ENCODE measurements at places on chromosomes 13 and 19.

- no peak for ATAC-seq
Measured at GRCh38 chr13:90103099-90103784, 1244.2 kb upstream of the MIR17HG start.

GRCh38 chr19:32124585-32124984 is 220.8 kb upstream of the ZNF507 start:
- ATAC-seq = no peak

GRCh38 chr19:11279505-11280236 is 16.3 kb upstream of the TSPAN16 start:
- peak; percentile 49 for ATAC-seq

DNA sequence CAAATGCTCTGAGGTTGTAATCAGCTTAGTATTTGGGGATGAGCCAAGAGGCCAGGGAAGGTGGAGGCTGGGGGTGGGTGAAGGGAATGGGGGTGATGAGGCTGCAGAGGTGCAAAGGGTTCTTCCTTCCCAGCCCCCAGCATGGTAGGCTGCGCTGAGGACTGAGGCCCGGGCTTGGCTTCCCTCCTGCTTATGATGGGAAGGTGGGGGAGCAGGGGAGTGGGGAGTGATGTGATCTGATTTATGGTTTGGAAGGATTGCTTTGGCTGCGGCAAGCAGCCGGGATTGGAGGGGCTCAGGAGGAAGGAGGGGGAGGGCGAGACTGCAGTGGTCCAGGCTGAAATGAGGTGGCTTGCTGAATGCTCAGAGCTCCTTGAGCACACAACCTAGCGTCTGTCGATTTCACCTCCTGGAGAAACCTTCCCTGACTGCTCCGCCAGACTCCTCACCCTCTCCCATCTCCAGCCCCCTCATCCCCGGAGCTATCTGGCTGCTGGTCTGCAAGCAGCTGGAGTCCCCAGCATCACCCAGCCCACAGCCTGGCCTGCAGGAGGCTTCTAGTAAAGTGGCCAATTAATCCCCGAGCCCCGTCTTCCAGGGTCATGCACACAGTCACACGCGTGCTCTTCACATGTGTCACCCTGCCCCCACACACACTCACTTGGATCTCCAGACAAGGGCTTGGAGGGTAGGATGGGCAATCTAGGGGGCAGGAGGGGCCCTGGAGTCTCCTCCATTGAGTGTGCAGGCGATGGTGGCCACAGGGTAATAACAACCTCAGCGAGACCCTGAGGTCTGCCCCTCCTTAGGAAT is 757 bp upstream of the CLEC11A start:
- no peak for ATAC-seq

DNA sequence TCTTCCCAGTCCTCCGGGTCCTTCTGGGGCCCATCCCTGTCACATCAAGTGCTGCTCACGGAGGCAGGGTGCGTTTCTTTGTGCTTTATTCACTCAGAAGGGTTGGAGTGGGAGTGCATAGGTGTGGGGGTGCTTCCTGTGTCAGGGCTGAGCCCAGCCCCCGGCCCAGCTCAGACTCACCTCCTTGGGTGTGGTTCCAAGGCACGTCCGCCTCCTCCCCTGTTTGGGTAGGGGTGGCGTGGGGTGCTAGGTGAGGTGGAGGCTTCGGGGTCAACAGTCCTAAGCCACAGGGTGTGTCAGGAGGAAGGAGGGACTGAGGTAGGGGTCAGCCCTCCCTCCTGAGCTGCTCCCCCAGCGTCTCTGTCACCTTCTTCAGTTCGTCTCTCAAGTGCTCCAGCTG is 3.1 kb downstream of the CCER2 start:
- no peak for ATAC-seq

DNA sequence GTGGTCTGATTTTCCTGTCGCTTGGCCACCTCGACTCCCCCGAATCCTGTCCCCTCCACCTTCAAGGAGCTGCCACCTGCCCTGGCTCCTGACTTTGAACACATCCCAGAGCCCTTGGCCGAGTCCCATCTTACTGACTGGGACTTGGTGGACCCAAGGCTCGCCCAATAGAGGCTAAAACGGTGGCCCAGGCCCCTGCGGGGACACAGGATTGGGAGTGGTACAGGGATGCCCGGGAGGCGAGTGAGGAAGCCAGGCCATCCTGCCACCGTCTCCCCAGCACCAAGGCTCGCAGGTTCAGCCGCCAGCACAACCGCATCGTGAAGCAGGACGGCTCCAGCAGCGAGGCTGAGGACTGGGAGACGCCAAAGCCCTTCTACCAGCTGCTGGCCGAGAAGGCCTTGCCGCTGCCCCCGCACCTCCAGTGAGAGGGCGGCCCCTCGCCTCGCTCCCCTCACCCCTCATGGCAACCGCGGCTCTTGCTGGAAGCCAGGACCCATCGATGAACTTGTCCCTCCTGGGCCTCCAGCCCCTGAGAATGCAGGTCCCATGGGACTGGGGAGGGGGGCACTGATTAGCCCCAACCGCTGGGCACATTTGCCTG is 5.3 kb downstream of the SIX5 start:
- no peak for ATAC-seq

DNA sequence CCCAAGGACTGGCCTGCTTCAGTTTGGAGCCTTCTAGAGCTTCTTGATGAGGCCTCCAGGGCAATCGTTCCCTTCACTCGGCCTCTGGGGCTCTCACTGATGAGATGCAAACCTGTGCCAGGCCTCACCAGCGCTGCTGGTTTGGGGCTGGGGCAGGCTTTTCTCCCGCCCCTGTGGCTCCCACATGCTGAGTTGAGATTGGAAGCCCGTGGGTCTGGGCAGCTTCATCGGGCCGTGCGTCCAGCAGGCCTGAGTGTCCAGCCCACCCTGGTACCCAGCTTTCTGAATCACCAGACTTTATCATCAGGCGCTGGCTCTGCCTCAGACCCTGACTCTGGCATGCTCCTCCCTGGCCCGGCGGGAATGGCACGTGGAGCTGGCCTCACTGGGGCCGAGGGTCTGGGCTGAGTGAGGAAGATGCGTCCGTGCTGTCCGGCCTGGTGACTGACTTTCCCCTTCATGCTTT is 4.3 kb downstream of the CALM3 start:
- no peak for ATAC-seq

- ATAC-seq = no peak
Measured at GRCh38 chr13:32850316-32851052, 165.7 kb upstream of the KL start.

- no peak for ATAC-seq
Measured at GRCh38 chr19:6834433-6834832, 52.9 kb upstream of the ADGRE1 start.

- no peak for ATAC-seq
Measured at GRCh38 chr13:34591900-34592529, 350.1 kb upstream of the NBEA start.

- ATAC-seq = no peak
Measured at GRCh38 chr19:34141025-34141424, 31.3 kb upstream of the LSM14A start.

GRCh38 chr13:99326012-99326411 is 18.8 kb upstream of the GPR183 start:
- no peak for ATAC-seq

GRCh38 chr19:28914173-28914572 is 298.8 kb downstream of the UQCRFS1 start:
- no peak for ATAC-seq

DNA sequence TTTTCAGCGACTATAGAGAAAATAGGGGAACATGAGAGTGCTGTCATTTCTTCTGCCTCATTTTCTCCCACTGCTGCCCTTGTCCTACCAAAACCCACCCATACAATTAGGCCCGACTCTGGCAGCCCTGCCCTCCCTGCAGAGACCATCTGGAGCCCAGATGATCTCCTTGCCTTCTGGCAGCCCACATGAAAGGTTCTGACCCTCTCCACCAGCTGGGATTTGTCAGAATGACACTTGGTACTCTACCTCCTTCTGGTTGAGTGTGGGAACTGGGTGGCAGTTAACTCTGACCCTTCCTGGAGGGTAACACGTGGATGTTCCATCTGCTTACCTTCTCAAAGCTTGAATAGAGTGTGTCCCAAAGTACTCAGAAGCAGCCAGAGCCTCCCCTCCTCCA is 21.0 kb upstream of the SIAH3 start:
- no peak for ATAC-seq

All from esophagus mucosa (tissue), 1 donor.